ENCODE measurements at places on chromosomes 5 and 9.

DNA sequence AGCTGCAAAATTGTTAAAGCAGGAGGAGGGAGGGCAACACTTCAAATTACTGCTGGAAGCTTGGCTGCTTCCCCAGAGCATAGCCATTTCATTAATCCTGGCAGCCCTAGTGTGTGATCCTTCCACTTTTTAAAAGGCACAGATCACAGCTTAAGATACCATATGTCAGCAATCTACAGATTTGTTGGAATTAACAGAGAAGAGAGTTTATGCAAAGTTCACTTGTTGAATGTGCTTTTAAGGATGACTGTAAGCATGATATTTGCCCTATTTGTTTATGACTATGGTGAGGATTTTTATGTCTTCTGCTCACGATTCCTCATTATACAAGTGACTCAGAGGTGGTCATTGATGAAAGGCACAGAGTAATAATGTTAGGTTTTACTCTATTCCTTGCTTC, 156.0 kb upstream of the CDKN2B start:
- DNase-seq: no peak

GRCh38 chr9:115650768-115651167, 502.8 kb upstream of the PAPPA start:
- DNase-seq: no peak

DNA sequence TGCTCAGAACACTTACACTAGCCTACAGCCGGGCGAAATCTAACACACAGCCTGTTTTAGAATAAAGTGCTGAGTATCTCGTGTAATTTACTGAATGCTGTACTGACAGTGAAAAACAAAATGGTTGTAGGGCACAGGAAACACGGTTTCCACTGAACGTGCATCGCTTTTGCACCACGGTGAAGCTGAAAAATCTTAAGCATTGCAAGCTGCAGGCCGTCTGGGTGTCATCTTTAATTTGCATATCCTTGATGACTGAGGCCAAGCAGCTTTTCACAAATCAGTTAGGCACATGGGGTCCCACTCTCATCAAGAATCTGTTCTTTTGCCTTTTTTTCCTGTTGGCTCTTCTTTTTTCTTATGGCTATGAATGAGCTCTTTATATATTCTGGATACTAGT, 58.2 kb downstream of the CAMSAP1 start:
- no peak for DNase-seq

GRCh38 chr9:38054653-38055052, 14.4 kb downstream of the SHB start:
- DNase-seq: no peak

- DNase-seq: no peak
Observed at GRCh38 chr5:174344335-174344734, 298.8 kb downstream of the NSG2 start.

- peak; percentile 24 for DNase-seq
Observed at GRCh38 chr5:175718401-175719108, 60.7 kb downstream of the HRH2 start.

GRCh38 chr5:14450018-14450524, 131.5 kb upstream of the OTULINL start:
- DNase-seq: no peak

GRCh38 chr5:42767491-42768105, 11.0 kb downstream of the CCDC152 start:
- DNase-seq: no peak

Measured in activated T-helper 1 cell treated with anti-CD3 and anti-CD28 coated beads, Interleukin-2, amount 50 U/mL, for 16 hours (primary cell).